ENCODE measurements at places on chromosomes 7 and 10. TPM values are rescaled to one million over a fixed set of nuclear protein-coding genes. Genes with fewer than 3 reads are reported as not detected.

The PYROXD2 gene
- 13.5 TPM for total RNA-seq

The FAM25G gene
- total RNA-seq: not detected

The FRMD4A gene
- total RNA-seq: 16.1 TPM

The AKR1C1 gene
- 11.8 TPM for total RNA-seq

The SRPK2 gene
- 59.7 TPM for total RNA-seq

The STAM gene
- total RNA-seq: 14.7 TPM

The WEE2 gene
- total RNA-seq: 1.9 TPM

The CRHR2 gene
- total RNA-seq: 0.72 TPM

The PROSER2 gene
- 4.1 TPM for total RNA-seq

The AS3MT gene
- 4.8 TPM for total RNA-seq

The SMO gene
- total RNA-seq: 21.9 TPM

The CYP3A7 gene
- total RNA-seq: 1.2 TPM

The CHAT gene
- not detected for total RNA-seq

The NXPH1 gene
- not detected for total RNA-seq

The CH25H gene
- total RNA-seq: 6.5 TPM

The FAM25A gene
- total RNA-seq: not detected

The NODAL gene
- 4.6 TPM for total RNA-seq

The HOXA13 gene
- 15.6 TPM for total RNA-seq

The CFAP46 gene
- total RNA-seq: 0.48 TPM

The TMEM176B gene
- total RNA-seq: 107 TPM

The UFSP1 gene
- total RNA-seq: 3.1 TPM

The NPTX2 gene
- 14.7 TPM for total RNA-seq

The OPN4 gene
- 0.48 TPM for total RNA-seq

The UCN3 gene
- not detected for total RNA-seq

The FAM3C gene
- total RNA-seq: 65.5 TPM

The SUN3 gene
- total RNA-seq: not detected

The SLIT1 gene
- 0.72 TPM for total RNA-seq

The ANKRD22 gene
- total RNA-seq: 1.4 TPM

The AQP1 gene
- total RNA-seq: 121 TPM

The CASTOR2 gene
- total RNA-seq: 5.8 TPM

The ASZ1 gene
- total RNA-seq: 4.8 TPM

The C10orf67 gene
- 7.7 TPM for total RNA-seq

The TIMM23 gene
- 73.2 TPM for total RNA-seq

The PPP1R17 gene
- total RNA-seq: 0.96 TPM

The ACTL6B gene
- total RNA-seq: not detected

The CCDC3 gene
- 56.8 TPM for total RNA-seq

The TMEM196 gene
- 14.9 TPM for total RNA-seq

The SLC16A9 gene
- total RNA-seq: 2.4 TPM

The CRYGN gene
- not detected for total RNA-seq

The CPXM2 gene
- 122 TPM for total RNA-seq

The GNAI1 gene
- total RNA-seq: 99.2 TPM

The GPR26 gene
- total RNA-seq: 0.72 TPM

All from umbilical cord (tissue), 2 donors.